ENCODE measurements at places on chromosomes 5 and 9.

DNA sequence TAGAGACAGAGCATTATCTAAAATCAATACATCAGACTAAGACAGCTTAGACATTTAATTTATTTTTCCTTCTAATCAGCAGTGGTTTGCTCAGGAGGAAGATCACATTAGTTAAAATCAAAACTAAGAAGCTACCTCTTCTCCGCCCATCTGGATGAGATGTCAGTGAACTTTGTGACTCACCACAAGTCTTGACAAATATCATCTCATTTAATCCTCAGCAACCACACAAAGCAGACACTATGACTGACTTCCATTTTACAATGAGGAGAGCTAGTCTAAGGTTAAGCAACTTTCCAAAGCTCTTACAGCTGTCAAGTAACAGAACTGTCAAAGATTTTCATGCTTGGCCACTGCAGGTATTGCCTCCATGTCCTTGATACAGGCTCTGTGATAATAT is 289.5 kb downstream of the DEPDC1B start:
- DNase-seq: no peak

GRCh38 chr5:149456597-149457392 is 77.7 kb upstream of the IL17B start:
- no peak for DNase-seq

GRCh38 chr5:137888466-137888862 is 793 bp upstream of the PKD2L2 start:
- DNase-seq: no peak

DNA sequence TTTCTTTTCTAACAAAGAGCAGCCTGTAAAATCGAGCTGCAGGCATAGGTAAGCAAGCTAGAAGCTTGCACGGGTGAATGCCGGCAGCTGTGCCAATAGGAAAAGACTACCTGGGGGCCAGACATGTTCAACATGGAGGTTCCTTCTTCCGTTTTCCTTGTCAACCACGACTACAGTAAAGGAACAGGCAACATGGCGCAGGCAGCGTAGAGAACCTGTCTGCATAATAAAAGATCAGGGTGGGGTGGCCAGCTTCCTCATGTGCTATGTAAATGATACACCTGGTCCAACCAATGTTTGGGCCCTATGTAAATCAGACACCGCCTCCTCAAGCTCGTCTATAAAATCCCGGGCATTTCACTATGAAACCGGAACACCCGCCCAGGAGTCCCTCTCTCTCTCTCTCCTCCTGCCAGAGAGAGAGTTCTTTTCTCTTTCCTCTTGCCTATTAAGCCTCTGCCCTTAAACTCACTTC is 103.8 kb upstream of the LIFR start:
- no peak for DNase-seq

DNA sequence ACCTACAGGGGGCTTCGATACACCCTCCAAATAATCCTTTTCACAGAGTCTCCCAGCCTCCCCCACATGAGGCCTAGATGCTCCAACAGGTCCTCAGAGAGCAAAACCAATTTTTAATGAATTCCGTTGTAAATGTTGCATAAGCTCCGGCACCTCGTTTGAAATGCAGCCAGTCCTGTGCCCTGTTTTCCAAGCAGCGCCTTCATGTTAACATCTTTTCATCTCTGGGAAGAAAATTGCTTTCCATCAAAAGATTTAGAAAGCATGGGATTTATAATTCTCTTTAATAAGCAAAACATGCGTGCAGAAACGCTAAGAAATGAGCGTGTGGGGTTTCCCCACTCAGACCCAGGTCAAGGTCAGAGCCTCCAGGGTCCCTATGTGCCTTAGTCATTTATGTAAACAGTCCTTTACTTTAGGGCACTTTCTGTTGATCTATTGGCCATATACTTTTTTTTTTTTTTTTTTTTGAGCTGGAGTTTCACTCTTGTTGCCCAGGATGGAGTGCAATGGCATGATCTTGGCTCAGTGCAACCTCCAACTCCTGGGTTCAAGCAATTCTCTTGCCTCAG is 177.5 kb upstream of the S1PR3 start:
- no peak for DNase-seq

DNA sequence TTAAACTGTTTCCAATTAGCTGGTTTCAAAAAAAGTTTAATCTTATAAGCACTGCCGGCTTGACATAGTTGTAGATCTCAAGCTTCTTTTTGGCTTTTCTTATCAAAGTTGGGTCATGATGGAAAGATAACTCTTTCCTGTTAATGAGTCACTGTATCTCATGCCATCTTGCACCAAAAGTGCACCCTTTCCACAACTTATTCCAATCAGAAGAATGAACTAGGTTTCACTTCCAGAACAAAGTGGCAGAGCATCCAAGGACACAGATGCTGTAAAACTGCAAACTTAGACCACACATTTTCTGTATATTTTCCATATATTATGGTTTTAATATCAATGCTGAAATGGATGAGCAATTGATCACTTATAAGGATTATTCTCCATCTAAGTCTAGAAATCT is 198.2 kb downstream of the GLIS3 start:
- DNase-seq: no peak

- peak; percentile 17 for DNase-seq
Measured at GRCh38 chr5:821504-821903, 29.3 kb downstream of the ZDHHC11 start.

GRCh38 chr9:15430920-15431844 is 8.5 kb downstream of the SNAPC3 start:
- DNase-seq: no peak

GRCh38 chr9:81224166-81225081 is 464.9 kb downstream of the TLE1 start:
- DNase-seq: no peak

DNA sequence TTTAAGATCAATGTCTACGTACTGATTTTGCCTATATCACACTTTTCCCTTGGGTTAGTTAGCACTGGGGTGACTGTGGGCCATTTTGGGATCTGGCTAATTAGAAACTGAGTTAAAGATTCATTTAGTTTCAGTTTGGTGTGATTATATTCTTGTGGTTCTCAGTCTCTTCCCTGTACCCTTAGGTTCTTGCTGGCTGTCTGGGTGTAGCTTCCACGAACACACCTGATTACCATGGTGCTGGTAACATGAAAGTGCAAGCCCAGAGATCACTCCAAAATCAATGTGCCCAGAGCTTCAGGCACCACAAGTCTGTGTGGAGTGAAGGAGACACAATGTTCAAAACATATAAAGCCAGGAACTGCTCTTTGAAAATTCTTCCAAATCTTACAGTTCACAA is 248.1 kb downstream of the PDE4D start:
- DNase-seq: no peak

GRCh38 chr5:16957304-16958196 is 21.5 kb upstream of the MYO10 start:
- DNase-seq: no peak

DNA sequence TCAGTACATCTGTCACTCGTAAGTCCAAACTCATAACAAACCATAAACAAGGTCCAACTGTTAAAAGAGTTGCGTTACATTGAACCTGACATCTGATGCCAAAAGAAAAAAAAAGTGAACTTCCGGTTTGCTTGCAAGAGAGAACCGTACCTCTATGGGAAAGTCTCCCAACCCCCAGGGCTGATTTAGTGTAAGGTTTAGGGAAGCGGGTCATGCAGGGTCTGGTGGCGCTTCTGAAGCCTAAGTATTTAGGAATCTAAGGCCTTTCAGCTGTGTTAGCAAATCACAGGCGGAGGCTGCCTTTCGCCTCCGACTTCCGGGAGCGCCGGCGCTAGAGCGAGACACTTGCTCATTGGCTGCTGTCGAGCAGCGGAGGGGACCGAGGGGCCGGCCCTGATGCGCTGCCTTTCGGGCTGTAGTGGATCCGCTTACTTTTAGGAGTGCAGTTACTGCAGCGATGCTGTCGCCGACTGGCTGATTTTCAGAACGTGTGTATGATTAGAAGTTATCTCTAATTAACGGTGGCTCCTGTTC is 12.0 kb upstream of the GNPDA1 start:
- DNase-seq: peak; percentile 92

DNA sequence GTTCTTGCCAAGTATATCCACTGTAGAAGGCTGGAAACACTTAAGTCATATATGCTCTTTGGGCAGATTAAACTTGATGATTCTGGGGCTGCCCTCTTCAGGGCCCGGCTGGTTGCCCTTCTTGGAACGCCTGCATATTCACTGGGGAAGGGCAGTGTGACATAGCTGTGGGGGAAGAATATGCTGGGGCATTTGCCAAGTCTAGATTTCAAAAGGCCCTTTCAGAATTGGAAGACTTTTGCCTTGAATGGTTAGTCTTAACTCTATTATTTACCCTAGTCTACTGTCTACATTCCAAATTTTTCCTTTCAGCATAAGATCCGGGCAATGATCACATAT is 161.2 kb upstream of the PITX1 start:
- no peak for DNase-seq
